Hematopoietic multipotent progenitor cell treated with erythropoietin and hydrocortisone succinate and interleukin-3 and kit ligand, for 8 days (in vitro differentiated cells): ENCODE measurements at places on chromosomes 13 and 19.

GRCh38 chr13:45747071-45747470 lies 45.0 kb downstream of the CBY2 start:
- no peak for DNase-seq

DNA sequence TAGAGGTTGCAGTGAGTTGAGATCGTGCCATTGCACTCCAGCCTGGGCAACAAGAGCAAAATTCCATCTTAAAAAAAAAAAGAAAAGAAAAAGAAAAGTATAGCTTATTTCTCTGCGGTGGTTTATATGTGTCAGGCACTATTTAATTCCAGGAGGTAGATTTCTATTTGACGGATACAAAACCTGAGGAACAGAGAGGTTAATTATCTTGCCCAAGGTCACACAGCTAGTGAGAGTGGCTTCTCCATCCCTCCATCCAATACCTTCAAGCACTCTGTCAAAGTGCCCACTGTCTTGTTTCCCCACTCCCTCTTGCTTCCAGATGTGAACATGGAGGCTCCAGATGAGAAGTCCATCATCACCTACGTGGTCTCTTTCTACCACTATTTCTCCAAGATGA lies 34.8 kb downstream of the SPTBN4 start:
- DNase-seq: no peak

DNA sequence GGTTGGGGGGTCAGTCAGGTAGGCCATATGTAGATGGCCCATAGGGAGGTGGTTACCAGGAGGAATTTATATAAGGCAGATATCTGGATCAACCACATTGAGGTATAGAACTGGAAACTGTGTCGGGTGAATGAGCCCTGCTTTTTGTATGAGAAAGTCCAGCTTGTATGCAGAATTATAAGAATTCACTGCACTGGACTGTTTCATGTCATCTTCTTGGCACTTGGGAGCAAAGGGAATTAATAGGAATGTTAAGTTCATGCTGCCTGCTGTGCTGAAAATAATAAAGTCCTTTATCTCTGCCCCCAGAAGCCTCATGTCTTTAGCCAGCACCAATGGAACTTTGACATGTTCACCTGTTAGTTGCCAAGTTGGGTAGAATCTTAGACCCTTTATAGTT lies 12.3 kb downstream of the BORA start:
- DNase-seq: no peak

DNA sequence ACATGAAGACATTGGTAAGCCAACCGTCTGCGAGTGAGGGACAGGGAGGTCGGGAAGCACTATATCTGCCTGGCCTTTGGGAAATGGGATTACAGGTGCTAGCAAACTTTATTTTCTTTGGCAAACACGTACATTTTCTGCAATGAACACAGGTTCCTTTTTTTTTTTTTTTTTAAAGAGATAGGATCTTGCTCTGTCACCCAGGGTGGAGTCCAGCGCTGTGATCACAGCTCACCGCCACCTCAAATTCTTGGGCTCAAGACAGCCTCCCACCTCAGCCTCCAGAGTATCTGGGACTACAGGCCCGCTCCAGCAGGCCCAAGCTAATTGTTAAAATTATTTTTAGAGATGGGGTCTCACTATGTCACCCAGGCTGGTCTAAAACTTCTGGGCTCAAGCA lies 24.2 kb downstream of the ELAVL1 start:
- DNase-seq: no peak

- no peak for DNase-seq
These were observed 21.9 kb downstream of the RFX1 start for GRCh38 chr19:13984186-13984585.

DNA sequence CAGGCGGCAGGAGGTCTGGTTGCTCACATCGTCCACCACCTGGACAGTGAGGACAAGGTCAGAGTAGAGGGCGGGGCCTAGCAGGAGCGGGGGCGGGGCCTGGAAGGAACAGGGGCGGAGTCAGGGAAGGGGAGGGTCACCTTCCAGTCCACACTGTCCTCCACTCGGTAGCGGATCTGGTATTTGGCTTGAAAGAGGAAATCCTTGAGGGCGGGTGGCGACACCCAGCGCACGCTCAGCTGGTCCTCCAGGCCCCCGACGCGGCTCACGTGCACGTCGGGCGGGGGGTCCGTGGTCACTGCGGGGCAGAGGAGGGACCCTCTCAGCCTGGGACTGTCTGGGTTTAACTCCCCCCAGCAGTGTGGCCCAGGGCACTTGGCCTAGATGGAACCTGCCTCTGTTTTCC lies 8.2 kb downstream of the REX1BD start:
- peak; percentile 60 for DNase-seq

- no peak for DNase-seq
These were observed 36.3 kb downstream of the SHISA2 start for GRCh38 chr13:26015271-26016125.

- DNase-seq: no peak
These were observed 27.9 kb downstream of the C13orf46 start for GRCh38 chr13:113945857-113946408.

GRCh38 chr13:107743526-107743925 lies 471.8 kb downstream of the LIG4 start:
- no peak for DNase-seq

GRCh38 chr19:46371371-46371901 lies 24.5 kb downstream of the PPP5C start:
- DNase-seq: no peak

DNA sequence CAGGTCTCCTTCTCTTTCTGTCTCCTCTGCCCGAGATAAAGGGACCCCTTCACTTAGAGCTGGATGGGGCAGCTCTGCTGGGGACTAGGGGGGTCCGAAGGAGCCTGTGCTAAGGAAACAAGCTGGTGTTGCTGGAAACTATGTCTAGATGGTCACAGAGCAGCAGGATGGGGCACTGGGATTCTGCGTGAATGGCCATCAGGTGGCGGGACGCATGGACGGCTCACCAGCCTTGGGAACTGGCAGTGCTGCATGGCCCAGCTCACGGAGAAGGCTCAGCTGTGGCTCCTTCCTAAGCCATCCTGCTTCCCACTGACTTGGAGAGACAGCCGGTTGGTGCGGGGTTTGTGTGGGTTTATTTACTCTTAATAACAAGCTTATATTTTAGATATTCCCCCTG lies 411.8 kb downstream of the ZNF536 start:
- no peak for DNase-seq

- DNase-seq: no peak
These were observed 12.1 kb downstream of the SOX1 start for GRCh38 chr13:112078879-112079531.

GRCh38 chr19:10112895-10113591 lies 1.6 kb downstream of the P2RY11 start:
- DNase-seq: peak; percentile 63

DNA sequence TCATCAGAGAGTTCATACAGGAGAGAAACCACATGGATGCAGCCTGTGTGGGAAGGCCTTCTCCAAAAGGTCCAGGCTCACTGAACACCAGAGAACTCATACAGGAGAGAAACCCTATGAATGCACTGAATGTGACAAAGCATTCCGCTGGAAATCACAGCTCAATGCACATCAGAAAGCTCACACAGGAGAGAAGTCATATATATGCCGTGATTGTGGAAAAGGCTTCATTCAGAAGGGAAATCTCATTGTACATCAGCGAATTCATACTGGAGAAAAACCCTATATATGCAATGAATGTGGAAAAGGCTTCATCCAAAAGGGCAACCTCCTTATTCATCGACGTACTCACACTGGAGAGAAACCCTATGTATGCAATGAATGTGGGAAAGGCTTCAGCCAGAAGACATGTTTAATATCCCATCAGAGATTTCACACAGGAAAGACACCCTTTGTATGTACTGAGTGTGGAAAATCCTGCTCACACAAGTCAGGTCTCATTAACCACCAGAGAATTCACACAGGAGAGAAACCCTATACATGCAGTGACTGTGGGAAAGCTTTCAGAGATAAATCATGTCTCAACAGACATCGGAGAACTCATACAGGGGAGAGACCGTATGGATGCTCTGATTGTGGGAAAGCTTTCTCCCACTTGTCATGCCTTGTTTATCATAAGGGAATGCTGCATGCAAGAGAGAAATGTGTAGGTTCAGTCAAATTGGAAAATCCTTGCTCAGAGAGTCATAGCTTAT lies 17.7 kb downstream of the ZNF613 start:
- no peak for DNase-seq

DNA sequence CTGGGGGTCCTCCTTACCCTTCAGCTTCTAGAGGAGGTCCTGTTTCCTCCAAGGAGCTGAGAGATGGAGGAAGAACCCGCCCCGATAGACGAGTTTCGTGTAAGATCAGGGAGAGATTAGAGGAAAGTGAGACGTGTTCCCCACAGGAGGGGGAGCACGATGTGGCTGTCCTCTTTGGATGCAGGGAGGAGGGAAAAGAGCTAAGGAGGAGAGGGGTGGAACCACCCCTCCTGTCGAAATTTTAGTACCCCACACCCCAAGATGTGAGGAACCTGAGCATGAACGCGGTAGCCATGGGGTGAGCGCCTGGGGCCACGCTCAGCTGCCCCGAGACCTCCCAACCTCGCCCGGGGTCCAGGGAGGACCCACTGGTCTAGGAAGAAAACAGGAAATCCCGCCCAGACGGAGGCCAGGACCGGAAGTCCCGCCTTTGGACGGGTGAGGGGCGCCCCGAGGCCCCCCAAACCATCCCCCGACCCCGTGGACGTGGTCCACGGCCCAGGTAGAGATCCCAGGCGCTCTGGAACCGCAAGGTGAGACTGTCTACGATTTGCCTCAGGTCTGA lies 1.2 kb downstream of the AKT1S1 start:
- DNase-seq: peak; percentile 72

- DNase-seq: no peak
These were observed 58.3 kb upstream of the ZNF507 start for GRCh38 chr19:32287086-32287485.

DNA sequence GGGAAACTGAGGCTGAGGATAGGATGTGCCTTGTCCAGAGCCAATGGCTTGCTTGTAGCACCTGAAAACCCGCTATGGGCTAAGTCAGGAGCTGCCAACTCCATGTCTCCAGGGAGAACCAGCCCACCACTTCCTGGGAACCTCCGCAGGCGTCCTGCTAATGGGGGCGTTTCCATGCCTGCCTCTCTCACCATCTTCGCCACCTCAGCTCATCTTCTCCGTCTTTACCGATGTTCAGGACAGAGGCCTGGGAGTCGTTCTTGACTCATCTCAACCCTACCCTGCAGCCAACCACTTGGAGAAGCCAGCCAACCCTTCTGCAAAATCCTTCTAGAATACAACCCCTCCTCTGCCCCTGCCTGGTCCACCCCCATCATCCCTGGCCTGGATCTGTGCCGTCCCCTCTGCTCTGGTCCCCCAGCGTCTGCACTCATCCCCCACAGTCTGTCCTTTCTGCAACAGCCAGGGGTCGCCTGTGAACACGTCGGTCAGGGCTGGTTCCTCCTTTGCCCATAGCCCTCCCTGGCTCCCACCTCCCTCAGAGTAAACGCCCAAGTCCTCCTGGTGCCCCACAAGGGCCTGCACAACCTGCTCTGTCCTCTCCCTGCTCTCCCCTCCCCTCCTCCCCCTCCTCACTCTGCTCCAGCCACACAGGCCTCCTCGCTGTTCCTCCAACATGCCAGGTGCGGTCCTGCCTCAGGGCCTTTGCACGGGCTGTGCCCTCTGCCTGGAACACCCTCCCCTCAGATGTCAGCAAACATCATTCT lies 31.0 kb downstream of the PTPRS start:
- DNase-seq: no peak

GRCh38 chr13:111902726-111903125 lies 164.2 kb upstream of the SOX1 start:
- DNase-seq: no peak

DNA sequence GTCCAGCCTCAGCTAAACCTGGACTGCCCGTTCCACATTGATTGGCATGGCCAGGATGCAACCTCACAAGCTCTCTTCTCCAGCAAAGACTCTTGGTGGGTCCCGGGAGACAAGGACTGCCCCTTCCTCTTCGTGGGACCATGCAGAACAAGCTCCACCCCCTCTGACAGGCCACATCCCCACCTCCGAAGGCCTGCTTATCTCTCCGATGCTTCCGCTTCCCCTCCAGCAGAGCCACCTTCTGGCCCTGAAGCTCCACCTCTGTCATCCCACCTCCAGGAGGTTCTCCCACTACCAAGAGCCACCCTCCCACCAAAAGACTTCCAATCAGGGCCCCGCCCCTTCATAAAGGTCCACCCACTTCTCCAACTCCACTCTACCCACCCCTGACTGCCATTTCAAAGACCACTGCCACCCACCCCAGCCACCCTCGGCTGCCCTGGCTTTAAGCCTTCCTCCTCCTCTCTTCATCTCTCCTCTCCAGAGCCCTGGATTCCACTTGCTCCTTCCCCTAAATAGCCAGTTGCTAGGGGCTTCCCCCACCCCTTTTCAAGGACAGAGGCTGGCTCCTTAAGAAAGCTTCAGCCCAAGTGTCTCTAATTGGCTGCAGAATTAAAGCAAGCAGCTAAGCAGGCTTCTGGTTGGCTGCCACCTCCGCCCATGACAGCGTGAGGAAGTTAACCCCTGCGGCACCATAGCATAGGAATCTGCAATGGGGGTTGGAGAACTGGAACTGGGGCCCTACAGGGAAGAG lies 9.9 kb downstream of the LRFN1 start:
- DNase-seq: peak; percentile 43

GRCh38 chr13:34086281-34086680 lies 268.3 kb downstream of the RFC3 start:
- no peak for DNase-seq

DNA sequence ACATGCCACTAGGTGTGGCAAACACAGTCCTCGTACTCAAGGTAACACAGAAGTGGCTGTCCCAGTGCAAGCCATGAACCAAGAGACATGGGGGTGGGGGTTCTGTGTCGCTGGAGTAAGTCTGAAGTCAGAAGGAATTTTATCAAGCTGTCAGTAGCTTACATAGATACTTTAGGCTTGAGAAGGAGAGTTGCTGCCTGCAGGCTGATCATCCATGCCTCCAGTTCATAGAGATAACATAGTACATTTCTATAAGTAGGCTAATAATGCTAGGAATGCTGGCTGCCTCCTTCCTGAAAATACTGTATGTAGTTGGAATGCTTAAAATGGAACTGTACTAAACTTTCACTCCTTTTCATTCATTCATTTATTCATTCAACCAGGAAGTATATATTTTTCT lies 70.1 kb downstream of the CAB39L start:
- no peak for DNase-seq

- DNase-seq: no peak
These were observed 435 bp downstream of the KLK11 start for GRCh38 chr19:51025809-51026553.

DNA sequence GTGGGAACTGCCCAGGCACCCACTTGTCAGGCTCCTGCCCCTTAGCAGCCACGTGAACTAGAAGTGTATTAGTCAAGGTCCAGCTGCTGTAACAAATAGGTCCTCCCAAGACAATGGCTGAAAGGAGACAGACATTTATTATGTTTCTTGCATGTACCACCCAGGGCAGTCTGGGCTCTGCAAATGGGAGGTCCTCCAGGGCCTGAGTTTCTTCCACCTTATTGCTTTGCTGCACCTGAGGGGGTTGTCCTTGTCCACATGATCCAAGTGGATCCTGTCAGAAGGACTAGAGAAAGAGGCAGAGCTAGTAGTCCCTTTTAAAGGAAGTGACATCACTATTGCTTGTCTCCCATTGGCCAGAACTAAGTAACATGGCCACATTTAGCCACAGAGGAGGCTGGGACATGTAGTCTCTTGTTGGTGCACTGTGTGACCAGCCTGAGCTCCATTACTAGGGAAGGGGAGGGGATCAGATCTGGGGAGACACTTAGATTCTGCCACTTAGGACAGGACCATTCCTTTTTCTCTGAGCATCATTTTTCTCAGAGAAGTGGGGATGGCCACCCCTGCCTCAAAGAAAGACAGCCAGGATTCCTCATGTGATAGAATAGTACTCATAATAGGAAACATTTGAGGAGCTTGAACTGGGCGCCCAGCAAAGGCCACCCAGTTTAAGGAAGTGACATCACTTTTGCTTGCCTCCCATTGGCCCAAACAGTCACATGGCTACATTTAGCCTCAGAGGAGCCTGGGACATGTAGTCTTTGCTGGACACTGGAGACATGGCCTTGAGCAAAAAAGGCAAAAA lies 15.1 kb downstream of the CC2D1A start:
- DNase-seq: peak; percentile 88
